ENCODE measurements at places on chromosomes 1 and 21.

- DNase-seq, result no peak
These were observed 59.3 kb upstream of the PPP2R5A start for GRCh38 chr1:212225871-212226302.

GRCh38 chr1:248923352-248924338 is 17.6 kb downstream of the PGBD2 start:
- DNase-seq, result no peak

DNA sequence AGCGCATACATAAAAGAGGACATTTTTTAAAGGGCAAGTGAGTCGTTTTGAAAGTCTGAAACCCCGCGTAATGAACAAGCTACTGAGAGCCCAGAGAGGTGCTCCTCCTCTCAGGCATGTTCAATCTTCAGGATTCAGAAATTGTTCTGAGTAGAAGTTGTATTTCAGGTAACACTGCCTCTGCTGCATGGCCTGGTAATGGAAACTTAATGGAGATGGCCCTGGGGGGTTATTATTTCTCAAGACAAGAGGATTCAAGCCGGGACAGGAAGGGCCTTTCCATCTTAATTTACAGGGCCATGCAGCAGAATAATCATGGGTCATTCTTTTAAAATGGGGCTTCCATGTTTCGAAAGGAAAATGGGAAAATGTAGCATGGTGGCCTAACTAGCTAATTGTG is 42.1 kb upstream of the MARK1 start:
- DNase-seq, result no peak

GRCh38 chr1:31605908-31606427 is 11.5 kb upstream of the HCRTR1 start:
- peak; percentile 45 for DNase-seq
